ENCODE measurements at places on chromosomes 11 and 22.

DNA sequence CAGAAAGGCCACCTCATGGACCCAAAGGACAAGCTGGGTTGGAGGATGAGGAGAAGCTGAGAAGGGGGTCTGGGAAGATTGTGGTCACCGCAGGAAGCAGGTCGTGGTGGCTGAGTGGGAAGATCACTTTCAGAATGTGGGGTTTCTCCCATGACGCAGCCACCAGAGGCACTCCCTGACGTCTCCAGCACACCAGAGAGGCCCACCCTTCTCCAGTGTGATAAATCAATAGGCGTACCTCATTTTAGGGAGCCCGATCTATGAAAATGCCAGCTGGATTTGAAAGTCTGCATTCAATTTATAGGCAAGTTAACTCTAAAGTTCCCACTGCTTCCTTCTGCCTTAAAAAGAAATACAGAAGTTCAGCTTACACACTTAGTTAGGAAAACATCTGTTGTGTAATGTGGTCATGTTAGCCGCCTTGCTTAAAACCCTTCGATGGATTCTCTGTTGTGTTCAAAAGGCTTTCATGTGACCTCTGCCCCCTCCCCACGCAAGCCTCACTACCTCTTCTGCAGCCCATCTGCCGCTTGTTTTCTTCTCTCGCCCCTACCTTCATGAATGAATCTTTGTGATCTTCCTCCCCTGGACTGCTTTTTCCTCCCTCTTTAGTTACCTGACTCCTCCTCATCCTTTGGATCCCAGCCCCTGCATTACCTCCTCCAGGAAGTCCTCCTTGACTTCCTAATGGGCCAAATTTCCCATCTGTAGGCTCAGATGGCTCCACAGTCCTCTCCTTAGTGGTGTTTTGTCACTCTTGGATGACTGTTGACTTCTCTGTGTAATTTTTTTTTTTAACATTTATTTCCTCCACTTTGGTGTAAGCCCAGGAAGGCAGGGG lies 10.7 kb downstream of the TSPAN18 start:
- no peak for DNase-seq

DNA sequence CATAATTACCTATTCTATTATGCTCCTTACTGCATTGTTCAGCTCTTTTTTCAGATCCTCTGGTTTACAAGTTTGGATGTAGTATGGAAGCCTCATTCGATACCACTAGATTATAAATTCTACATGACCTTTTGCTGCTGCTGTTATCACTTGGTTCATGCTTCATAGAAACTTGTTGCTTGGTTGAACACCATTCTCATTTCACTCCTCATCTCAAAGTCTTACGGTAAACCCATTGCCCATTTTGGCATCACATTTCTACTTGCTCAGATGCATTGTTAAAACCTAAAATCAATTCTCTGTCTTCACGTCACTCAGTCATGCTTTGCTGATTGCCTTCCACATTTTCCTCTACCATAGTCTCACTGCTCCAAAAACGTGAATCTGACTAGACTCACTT lies 155.5 kb upstream of the DDI1 start:
- no peak for DNase-seq

- no peak for DNase-seq
These were observed 736.5 kb downstream of the DLG2 start for GRCh38 chr11:84890676-84891075.

- no peak for DNase-seq
These were observed 213.8 kb downstream of the TMEM135 start for GRCh38 chr11:87251560-87251959.

- no peak for DNase-seq
These were observed 122.1 kb downstream of the NAV2 start for GRCh38 chr11:19834771-19835170.

GRCh38 chr22:43004362-43005035 lies 10.4 kb downstream of the PACSIN2 start:
- DNase-seq, result no peak

- DNase-seq, result no peak
These were observed 32.0 kb downstream of the BUD13 start for GRCh38 chr11:116740741-116741140.

Measured in stimulated activated CD8-positive, alpha-beta memory T cell treated with anti-CD3 and anti-CD28 coated beads, Interleukin-15, amount 100 ng/mL, for 48 hours (primary cell).